ENCODE measurements at places on chromosomes 2 and 18.

DNA sequence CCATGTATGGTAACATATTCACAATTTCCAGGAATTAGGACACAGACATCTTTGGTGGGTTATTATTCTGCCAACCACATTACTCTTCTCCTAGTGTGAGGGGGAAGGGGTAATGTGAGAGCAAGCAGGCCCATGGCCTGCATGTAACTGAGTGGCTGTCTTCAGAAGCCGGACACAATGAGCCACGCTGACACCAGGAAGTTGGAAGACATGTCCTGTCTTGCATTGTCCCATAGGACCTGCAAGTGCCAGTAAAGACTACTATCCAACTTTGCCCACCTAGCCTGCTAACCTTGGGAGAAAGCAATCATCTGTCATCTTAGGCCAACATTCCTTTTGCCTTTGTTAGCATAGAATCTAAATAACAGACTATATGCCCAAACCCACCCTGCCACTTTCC lies 86.2 kb upstream of the SH3BP4 start:
- DNase-seq, result no peak

DNA sequence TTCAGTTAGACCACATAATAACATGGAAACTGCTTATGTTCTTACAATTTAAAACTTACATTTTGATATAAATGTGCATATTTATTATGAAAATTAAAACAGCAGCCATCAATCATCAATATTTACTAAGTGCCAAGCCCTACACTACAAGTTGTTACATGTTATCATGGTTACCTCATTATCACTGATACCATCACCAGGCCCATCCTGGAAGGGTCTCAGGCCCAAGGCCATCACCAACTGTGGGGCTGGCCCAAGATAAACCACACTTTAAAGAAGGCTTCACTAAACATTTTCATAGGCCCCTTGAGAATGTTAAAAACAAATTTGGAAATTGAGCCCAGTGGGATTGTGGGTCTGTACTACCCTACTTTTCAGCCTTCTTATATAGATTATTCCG lies 6.4 kb downstream of the ITSN2 start:
- DNase-seq, result no peak

GRCh38 chr2:72316774-72317173 lies 169.1 kb upstream of the CYP26B1 start:
- DNase-seq, result no peak

DNA sequence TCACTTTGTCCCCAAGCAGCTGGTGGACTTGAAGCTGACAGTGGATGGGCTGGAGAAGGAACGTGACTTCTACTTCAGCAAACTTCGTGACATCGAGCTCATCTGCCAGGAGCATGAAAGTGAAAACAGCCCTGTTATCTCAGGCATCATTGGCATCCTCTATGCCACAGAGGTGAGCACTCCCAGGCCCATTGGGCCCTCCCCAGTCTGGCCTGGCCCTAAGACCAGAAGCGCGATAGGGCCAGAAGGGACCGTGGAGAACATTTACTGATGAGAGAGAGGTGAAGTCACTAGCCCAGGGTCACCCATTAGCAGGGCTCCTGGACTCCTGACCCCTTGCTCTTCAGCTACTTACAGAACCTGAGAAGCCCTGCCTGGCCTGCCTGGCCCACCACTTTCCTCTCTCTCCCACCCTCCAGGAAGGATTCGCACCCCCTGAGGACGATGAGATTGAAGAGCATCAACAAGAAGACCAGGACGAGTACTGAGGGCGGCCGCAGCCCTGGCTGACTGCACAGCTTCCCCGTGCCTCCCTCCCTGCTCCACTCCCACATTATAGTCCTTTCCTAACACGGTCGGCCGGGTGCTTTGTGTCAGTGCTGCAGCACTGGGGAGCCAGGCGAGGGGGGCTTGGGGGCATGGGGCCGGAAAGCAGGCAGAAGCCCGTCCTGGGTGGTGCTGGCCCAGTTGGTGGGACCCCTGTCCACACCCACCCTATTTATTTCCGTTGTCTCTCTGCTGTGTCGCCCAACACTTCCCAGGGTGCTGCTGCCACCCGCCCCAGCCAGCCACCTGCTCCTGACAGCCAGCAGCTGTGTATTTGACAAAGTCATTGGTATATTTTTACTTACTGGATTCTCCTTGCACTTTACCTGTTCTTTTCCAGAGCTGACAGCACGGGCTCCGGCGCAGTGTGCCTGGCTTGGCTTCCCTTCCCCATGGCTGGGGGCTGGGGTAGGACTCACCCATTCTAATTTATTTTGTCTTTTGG lies 6.6 kb upstream of the TMEM214 start:
- no peak for DNase-seq

DNA sequence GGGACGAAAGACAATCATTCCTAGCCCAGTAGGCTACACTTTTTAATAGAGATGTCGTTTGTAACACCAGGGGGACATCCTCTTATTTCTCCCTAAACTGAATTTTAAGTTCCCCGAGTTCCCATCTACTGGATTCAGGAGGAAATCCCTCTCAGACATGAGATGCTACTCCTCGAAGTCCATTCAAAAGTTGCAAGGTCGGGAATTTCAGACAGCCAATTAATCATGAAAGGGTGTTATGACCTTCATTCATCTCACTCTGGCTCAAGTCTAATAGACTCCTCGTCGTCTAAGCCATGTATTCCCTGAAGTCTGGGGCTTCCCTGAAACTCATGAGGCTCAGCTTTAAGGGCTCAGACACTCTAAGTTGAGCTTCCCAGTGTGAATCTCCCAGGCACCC lies 1.2 kb upstream of the DSC3 start:
- DNase-seq, result no peak

GRCh38 chr2:149597050-149597667 lies 9.6 kb upstream of the MMADHC start:
- DNase-seq, result no peak

- DNase-seq, result no peak
Observed at GRCh38 chr2:45889053-45889452, 237.6 kb downstream of the PRKCE start.

DNA sequence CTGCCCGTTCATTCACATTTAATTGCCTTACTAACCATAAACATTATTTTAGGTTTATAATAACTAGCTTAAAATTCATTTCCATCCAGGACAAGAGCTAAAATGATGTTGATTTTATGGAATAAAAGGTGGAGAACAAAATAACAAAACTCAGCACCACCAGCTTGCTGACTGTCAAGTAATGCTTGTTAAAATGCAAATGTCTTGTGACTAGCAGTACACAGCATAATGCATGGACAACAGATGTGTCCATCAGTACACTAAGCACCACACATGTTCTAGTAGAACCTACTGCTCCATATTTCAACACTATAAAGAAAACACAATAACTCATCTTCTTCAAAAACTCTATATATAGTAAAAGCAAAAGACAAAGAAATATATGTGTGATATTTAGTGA lies 224.7 kb upstream of the SMAD7 start:
- DNase-seq, result no peak

GRCh38 chr2:129056959-129057317 lies 738.3 kb upstream of the HS6ST1 start:
- no peak for DNase-seq

GRCh38 chr2:48218169-48218568 lies 311.8 kb upstream of the STON1 start:
- DNase-seq, result no peak

DNA sequence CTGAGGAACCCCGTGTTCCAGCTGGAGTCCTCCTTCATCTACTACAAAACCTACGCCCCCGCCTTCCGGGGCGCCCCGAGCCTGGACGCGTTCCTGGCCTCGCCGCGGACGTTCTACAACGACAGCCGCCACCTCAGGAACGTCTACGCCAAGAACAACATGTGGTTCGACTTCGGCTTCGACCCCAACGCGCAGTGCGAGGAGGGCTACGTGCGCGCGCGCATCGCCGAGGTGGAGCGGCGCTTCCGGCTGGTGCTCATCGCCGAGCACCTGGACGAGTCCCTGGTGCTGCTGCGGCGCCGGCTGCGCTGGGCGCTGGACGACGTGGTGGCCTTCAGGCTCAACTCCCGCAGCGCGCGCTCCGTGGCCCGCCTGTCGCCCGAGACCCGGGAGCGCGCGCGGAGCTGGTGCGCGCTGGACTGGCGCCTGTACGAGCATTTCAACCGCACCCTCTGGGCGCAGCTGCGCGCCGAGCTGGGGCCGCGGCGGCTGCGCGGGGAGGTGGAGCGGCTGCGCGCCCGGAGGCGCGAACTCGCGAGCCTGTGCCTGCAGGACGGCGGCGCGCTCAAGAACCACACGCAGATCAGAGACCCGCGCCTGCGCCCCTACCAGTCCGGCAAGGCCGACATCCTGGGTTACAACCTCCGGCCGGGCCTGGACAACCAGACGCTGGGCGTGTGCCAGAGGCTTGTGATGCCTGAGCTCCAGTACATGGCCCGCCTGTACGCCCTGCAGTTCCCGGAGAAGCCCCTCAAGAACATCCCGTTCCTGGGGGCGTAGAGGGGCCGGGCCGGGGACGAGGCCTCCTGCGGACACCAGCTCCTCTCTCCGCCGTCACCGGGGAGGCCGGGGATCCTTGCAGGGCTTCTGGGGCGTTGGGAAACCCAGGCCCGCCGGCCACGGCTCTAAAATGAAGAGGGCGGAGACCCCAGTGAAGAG lies 5.3 kb upstream of the NEU4 start:
- DNase-seq, result no peak

GRCh38 chr2:73494031-73494430 lies 108.4 kb downstream of the ALMS1 start:
- DNase-seq, result no peak

DNA sequence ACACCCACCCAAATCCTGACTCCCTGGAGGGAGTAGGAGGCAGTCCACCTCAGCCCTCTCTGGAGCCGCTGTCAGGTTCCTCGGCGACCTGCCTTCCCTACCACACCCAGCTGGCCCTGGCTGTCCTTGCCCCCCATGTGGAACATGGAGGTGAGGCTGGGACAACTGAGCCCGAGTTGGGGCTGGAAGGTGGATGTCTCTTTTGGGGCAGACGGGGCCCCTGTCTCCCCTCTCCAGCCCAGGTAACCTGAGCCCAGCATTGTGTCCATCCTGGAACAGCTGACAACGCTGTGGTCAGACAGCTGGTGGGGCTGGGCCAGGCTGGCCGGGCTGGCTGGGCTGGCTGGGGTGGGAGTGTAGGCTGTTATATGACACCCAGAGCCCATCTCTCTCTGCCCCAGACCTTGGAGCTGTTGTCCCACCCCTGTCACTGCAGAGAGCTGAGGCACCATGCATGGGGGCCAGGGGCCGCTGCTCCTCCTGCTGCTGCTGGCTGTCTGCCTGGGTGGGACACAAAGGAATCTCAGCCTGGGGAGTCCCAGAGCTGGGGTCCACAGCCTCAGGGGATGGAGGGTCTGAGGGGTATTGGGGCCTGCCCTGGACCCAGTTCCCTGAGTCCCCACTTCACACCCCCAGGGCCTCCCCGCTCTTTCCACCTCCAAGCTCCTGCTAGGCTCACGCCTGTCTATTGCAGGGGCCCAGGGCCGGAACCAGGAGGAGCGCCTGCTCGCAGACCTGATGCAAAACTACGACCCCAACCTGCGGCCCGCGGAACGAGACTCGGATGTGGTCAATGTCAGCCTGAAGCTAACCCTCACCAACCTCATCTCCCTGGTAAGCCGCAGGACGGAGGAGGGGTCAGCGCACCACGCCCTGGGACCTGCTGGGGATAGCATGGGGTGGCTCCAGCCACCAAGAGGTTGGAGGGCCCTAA lies at the start of gene CHRNG:
Gene CHRNG (plus strand): TSS at position 395 of the 934 bp plus-strand sequence. CDS start 56 bp downstream, at position 451.
- DNase-seq, result no peak

DNA sequence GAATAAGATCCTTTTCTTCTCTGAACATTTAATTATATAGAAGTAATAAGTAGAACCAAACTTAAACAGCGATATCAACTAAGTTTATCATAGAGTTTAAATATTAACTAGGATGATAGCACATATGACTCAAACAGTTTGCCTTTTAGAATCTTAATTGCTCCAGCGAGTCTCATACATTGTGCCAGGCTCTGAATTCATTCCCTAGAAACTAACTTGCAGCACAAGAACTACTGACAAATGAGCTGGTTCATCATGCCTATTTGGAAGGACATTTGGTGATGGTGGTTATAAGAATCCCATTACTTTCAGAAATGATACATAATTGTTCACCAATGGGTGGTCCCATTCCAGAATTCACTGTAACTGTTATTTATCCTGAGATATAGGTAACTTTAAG lies 1026.6 kb upstream of the DDX18 start:
- no peak for DNase-seq

DNA sequence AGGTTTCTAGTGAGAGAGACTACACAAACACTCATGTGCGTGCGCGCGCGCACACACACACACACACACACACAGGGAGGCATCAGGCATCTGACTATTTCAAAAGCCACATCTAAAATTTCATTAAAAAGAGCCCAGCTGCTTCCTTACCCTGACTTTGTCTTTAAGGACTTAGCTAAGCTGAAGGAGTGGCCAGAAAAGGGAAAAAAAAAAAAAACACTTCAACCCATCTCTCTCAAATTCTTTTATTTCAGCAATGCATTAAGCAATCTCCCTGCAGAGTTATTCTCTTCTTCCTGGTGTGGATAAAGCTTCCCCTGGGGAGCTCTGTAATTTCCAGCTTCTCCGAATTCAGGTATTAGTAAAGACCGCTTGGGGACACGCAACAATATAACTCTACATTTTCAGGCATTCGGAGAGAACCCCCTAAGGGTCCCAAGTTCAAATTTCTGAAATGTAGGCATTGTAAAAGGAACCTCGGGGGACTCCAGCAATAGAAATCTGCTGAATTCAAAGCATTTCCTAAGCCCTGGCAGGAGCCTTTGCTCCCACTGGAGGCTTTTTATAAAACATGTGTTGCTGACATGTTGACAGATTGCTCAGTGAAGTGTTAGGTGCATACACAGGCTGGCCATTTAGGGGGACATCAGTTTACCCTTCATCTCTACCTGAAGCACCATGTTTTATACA lies 67.0 kb downstream of the ZNF521 start:
- DNase-seq, result no peak

GRCh38 chr2:196200557-196200956 lies 29.2 kb upstream of the STK17B start:
- DNase-seq, result no peak

DNA sequence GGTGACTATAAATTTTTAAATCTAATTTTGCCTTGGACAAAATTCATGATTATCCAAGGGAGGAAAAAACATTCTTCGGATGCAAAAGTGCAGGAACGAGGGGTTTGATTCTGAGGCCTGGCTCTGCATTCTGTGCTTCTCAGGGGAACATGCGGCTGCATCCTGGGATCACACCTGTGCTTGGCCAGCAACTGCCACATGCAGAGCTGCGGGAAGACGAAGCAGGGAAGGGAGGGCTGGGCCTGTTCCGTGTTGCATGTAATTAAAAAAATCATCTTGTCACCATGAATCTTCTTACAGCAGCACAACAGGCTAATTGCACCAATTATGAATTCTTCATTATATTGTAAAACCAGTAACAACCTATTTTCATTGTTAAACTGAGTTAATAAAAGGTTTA lies 158.0 kb upstream of the ALKAL2 start:
- DNase-seq, result no peak
